GM23248 (cell line): ENCODE measurements at places on chromosomes 16 and 17. TPM values are rescaled to one million over a fixed set of nuclear protein-coding genes. Genes with fewer than 3 reads are reported as not detected.

Gene OR3A2
- total RNA-seq = not detected in 2 replicates

Gene SLC52A1
- 0.22 TPM in 1 of 2 replicates, not detected in the other for total RNA-seq

Gene NPIPA3
- total RNA-seq = 0.32 and 0.51 TPM in 2 replicates

GRCh38 chr16:13587181-13587580, 332.8 kb upstream of the ERCC4 start:
- no peaks in the 10 kb centered on the region for H3K36me3 ChIP-seq
- DNase-seq = no peak

DNA sequence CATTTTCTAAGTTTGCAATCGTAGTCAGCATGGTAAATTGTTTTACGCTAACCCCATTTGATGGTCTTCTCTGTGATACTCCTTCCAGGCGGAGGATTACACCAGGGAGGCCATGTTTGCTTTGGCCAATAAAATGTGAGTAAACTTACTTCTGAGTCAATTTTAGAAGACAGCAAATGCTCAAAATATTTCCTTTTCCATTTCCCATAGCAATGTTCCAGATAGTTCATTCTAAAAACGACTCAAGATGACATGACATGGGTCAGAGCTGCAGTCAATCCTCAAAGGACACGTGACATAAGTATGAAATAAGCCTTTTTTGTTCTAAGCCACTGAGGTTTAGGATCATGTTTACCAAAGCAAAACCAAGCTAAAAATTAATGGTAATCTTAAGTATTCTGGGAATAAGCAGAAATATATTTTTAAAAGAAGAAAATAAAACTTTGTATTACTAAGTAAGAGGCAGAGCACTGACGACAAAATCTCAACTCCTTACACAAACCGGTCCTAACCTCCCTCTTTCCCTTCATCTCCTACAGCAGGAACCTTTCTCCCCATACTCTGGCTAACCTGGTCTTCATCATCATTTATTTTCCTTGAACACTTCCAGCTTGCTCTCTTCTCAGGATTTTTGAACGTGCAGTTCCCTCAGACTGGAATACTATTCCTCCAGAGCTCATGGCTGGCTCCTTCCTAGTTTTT, 266.2 kb downstream of the CEP112 start:
- H3K4me1 ChIP-seq = peaks cover 9% of the 10 kb centered on the region
- no peak overlapping the region for H3K4me3 ChIP-seq
- H3K27ac ChIP-seq = no peak overlapping the region
- peak; percentile 7 for DNase-seq
- H3K27me3 ChIP-seq = no peaks in the 10 kb centered on the region

DNA sequence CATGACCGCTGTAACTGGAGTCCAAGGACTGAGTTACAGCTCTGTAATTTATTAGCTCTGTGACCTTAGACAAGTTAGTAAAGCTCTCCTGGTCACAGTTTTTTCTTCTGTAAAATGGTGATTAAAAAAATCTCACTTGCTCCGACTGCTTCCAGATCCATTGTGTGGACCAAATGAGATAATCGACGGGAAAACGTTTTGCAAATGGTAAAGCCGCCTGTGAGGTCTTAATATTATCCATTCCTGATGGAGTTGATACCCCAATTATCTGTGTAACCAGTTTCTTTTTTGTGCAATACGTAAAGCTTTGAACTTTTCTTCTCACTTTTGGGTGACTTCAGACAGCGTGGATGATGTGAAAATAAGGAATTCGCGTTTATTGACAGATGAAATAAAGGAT, 422.9 kb downstream of the UTP18 start:
- no peak for DNase-seq
- no peaks in the 10 kb centered on the region for H3K36me3 ChIP-seq
- no peak overlapping the region for H3K27ac ChIP-seq
- no peak overlapping the region for H3K4me3 ChIP-seq
- no peaks in the 10 kb centered on the region for H3K27me3 ChIP-seq

DNA sequence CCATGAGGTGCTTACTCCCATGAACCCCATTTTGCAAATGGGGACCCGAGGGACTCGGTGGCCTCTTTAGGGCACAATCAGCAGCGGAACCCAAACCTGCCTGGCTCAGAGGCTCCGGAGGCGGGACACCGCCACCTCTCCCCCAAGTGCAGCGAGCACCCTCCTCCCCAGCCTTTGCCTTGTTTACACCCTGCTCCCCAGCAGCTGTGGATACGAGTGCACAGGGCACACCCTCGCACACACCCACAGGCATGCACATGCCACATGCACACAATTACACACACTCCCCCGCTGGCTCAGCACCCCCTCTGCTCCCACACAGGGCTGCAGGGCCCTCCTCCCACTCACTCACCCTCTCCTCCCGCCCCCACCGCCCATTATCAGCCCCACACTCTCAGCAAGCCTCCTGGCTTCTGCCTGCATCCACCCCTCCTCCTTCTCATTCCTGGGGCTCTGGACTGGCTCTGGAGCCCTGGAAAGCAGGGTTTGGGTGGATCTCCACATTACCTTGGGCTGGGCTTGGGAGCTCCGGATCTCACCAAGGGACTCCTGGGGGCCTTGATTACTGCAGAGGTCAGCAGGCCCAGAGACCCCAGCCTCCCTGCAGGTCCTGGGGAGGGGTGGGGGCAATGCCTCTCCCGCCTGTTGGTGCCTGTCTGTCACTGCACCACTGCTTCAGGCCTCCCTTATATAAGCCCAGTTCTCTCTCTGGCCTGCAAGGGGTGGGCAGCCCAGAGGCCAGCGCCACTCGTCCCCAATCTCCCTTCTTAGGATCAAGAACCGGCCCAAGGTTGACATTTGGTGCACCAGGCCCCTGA, 6.4 kb downstream of the PDK2 start:
- peak; percentile 45 for DNase-seq
- no peak overlapping the region for H3K27ac ChIP-seq
- H3K36me3 ChIP-seq = 0 out of 2 replicates have a peak, but pooled peaks cover 5% of the 10 kb centered on the region
- no peak overlapping the region for H3K4me3 ChIP-seq
- H3K27me3 ChIP-seq = no peaks in the 10 kb centered on the region
- peaks cover 28% of the 10 kb centered on the region for H3K4me1 ChIP-seq

GRCh38 chr17:71850812-71851211, 270.0 kb upstream of the SOX9 start:
- no peak overlapping the region for H3K4me3 ChIP-seq
- H3K27ac ChIP-seq = no peak overlapping the region
- no peak for DNase-seq

- H3K4me1 ChIP-seq = no peaks in the 10 kb centered on the region
- no peak overlapping the region for H3K4me3 ChIP-seq
- no peaks in the 10 kb centered on the region for H3K27me3 ChIP-seq
- DNase-seq = no peak
- no peaks in the 10 kb centered on the region for H3K36me3 ChIP-seq
Measured at GRCh38 chr17:830950-831349, 48.8 kb downstream of the MRM3 start.

- H3K27me3 ChIP-seq = no peaks in the 10 kb centered on the region
- H3K4me1 ChIP-seq = peaks cover 5% of the 10 kb centered on the region; the same call in 1 of the 2 replicates
- no peak overlapping the region for H3K27ac ChIP-seq
- no peak for DNase-seq
- H3K4me3 ChIP-seq = no peak overlapping the region
- H3K36me3 ChIP-seq = no peaks in the 10 kb centered on the region
Measured at GRCh38 chr17:37774504-37774903, 29.6 kb upstream of the HNF1B start.

GRCh38 chr17:12530161-12530560, 135.5 kb upstream of the MYOCD start:
- H3K27ac ChIP-seq = no peak overlapping the region
- H3K4me3 ChIP-seq = no peak overlapping the region
- H3K4me1 ChIP-seq = no peaks in the 10 kb centered on the region
- H3K36me3 ChIP-seq = no peaks in the 10 kb centered on the region

DNA sequence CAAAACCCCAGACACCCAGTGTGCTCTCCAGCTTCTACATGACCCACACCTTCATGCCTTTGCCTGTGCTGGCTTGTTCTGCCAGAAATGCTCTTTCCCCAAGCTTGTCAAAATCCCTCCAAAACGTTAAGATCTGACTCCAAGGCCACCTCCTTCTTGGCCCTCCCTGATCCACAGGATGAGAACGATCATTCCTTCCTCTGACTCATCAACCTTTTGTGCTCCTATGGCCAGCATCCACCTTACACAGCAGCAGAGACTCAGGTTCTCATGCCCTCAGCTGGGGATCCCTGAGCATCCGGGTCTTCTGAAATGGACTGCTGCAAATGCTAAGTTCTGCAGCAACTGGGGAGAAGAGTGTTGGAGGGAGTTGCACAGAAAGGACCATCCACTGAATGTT, 2.9 kb downstream of the ZBTB4 start:
- peak; percentile 82 for DNase-seq
- H3K4me1 ChIP-seq = peaks cover 31% of the 10 kb centered on the region
- H3K27me3 ChIP-seq = no peaks in the 10 kb centered on the region
- peak overlapping the region; percentile 79; the same call in 1 of the 2 replicates for H3K4me3 ChIP-seq

- H3K27me3 ChIP-seq = no peaks in the 10 kb centered on the region
- no peaks in the 10 kb centered on the region for H3K36me3 ChIP-seq
- no peak overlapping the region for H3K27ac ChIP-seq
- no peak overlapping the region for H3K4me3 ChIP-seq
- DNase-seq = no peak
Measured at GRCh38 chr16:4976611-4977145, 18.5 kb downstream of the SEC14L5 start.

DNA sequence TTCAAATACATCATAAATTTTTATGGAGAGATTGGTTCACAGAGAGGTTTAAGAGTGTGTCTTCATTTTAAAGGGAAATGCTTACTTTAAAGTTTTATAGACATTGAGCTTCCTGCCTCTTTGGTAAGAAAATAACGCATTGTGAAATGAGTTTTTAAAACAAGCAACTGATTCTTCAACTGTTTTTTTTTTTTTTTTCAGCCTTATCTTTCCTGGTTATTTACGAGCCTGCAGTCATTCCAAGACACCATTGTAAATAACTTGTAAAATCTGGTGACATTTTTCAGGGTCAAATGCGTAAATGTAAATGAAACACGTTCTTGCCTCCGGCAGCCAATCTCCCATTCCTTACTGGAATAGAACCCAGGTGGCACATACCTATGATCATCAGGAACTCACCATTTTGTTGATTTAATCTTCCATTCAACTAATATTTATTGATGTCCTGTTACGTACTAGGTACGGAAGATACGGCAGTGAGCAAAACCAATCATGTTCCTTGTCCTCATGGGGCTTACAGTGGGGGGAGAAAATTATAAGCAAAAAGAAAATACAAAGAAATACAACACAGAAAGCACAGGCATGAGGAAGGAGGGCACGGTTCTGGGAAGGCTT, 33.2 kb upstream of the CDYL2 start:
- no peak overlapping the region for H3K4me3 ChIP-seq
- no peaks in the 10 kb centered on the region for H3K36me3 ChIP-seq
- H3K4me1 ChIP-seq = no peaks in the 10 kb centered on the region
- no peak for DNase-seq

- H3K27me3 ChIP-seq = no peaks in the 10 kb centered on the region
- no peaks in the 10 kb centered on the region for H3K4me1 ChIP-seq
- no peak for DNase-seq
- H3K27ac ChIP-seq = no peak overlapping the region
Measured at GRCh38 chr16:62539657-62540056, 503.4 kb upstream of the CDH8 start.
